Femur (tissue), 1 donor: ENCODE measurements at places on chromosomes 16 and 17.

DNA sequence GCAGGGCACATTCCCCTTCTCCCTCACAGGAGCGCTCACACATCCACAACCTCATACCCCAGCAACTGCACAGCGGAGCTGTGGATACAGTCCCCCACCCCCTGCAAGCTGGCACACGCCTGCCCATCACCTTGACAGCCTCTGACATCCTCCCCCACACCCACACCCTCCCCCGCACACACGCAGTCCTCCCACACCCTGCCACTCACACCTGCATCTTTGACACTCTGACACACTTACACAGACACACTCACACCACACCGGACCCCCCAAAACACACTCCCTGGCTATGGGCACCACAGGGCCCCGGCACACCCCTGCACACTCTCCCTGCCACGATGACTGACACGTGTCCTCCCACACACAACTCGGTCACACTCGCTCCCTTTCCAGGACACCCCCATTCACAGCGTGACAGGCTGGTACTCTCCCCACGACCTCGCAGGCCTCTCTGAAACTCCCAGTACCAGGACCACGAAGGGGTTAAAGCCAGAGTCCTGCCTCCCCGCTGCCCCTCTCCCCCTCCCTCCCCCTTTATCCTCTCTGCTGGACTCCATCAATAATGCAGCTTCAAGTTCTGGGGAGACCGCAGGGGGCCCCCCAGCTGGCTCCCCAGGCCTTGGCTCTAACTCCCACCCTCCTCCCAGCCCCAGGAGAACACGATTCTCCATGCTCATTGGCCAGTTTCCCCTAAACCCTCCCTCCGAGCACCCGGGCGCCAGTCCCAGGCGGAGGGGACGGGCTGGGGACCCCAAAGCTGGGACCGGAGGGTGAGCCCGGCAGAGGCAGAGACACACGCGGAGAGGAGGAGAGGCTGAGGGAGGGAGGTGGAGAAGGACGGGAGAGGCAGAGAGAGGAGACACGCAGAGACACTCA, at the start of gene PPP1R1B:
Gene PPP1R1B (plus strand): TSS at position 782 of the 876 bp plus-strand sequence. CDS start 441 bp downstream, outside the sequence.
- DNase-seq = no peak

DNA sequence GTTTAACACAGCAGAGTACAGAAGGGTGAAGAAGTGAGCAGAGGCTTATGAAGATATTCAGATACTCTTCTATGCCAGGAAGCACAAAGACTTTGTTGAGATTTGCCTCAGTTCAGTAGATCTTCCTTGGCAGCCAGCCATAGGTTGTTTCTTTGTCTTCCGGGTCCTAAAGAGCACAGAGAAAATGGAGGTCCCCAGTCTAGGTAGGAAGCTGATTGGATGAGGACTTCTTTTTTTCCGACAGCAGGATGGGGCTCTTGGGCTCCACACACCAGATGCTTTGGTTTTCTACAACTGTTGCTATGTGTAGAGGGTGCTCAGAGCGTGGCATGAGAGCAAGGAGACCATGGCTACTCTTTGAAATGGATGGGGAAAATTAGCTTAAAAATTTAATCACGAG, 8.3 kb upstream of the CDC6 start:
- no peak for DNase-seq

- no peak for DNase-seq
These were observed 794 bp downstream of the SMG6 start for GRCh38 chr17:2302778-2303203.

DNA sequence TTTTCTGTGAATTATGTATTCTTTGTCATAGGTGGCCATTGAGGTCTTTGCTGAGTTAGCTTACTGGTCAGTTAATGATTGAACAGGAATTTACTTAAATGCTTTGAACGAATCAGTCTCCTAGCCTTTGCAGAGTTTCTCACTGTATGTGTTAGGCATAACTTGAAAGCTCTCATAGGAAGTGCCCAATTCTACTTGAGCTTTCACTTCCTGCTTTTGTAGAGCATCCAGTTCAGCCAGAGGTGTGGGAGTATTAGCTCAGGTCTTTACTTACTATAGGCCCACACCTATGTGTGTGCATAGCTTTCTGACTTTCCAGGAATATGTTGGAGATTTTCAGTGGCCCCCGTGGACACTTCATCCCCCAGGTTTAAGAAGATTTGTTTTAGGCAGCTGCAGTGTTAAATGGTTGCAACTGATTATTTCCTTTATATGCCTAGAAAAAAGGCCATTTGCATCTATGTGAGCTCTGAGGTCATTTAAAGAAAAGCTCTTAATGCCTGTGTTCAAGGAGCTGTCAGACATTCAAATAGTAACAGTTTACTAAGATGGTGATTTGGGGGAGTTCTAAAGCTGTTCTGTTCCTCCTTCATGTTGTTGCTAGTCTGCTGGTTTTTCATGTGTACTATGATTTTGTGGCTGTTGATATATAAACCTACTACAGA, 62.3 kb downstream of the PHKB start:
- no peak for DNase-seq

- no peak for DNase-seq
These were observed 1393.3 kb downstream of the CDH8 start for GRCh38 chr16:60642956-60643355.

DNA sequence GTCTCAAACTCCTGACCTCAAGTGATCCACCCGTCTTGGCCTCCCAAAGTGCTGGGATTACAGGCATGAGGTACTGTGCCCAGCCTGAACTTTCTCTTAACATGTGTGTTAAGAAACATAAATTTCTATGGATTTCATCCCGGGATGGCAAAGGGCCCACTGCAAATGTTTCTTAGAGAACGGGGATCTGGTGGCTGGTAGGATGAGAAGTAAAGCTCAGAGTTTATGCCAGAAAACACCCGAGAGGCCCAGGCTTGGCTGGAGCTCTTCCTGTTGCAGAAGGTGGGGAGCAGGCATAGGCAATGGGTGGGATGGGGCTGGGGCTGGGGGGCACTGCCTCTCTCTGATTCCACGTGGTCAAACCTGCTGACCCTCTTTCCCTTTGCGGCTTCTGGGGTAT, 5.6 kb upstream of the CARHSP1 start:
- DNase-seq = peak; percentile 77

- DNase-seq = no peak
These were observed 100.5 kb downstream of the CYB561 start for GRCh38 chr17:63345611-63346010.

- no peak for DNase-seq
These were observed 35.4 kb downstream of the GINS2 start for GRCh38 chr16:85653290-85653891.

DNA sequence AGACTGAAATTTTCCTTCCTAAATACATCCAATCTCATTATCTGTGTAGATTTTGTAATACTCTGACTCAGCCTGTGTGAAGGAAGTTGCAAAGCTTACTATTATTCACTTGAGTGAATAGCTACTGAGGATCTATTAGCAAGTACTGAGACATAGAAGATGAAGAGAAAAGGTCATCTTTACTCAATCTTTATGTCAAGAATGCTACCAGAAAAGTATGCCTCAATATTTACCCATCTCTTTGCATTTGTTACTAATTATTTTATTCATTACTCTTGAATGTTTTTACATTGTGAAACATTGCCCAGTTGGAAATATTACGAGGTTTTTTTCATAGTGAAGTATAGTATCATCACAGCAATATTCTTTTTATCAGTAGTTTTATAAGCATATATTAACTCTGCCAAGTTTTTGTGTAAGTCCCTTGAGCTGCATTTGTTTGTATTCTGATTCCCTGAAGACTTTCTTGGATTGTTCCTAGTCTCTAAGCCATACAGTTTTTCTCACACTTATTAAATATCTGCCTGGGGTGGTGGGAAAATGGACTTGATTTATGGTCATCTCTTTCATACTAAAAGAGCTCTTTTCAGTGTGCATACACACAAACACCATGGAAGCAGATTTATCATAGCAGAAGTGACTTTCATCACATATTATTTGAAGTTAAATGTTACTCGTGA, 110.4 kb downstream of the MRTFB start:
- DNase-seq = no peak

GRCh38 chr17:81117672-81118198, 47.6 kb upstream of the PVALEF start:
- no peak for DNase-seq

GRCh38 chr17:79087428-79088143, 13.0 kb downstream of the ENGASE start:
- DNase-seq = peak; percentile 78

- no peak for DNase-seq
These were observed 216.1 kb downstream of the ENGASE start for GRCh38 chr17:79290726-79291125.

DNA sequence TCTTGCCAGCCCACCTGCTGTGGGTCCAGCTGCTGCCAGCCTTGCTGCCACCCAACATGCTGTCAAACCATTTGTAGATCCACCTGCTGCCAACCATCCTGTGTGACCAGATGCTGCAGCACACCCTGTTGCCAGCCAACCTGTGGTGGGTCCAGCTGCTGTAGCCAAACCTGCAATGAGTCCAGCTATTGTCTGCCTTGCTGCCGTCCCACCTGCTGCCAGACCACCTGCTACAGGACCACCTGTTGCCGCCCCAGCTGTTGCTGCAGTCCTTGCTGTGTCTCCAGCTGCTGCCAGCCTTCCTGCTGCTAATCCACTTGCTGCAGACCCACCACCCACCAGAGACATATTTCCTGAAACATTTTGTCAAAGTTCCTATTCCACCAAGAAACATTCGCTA, 641 bp downstream of the KRTAP9-1 start:
- no peak for DNase-seq

DNA sequence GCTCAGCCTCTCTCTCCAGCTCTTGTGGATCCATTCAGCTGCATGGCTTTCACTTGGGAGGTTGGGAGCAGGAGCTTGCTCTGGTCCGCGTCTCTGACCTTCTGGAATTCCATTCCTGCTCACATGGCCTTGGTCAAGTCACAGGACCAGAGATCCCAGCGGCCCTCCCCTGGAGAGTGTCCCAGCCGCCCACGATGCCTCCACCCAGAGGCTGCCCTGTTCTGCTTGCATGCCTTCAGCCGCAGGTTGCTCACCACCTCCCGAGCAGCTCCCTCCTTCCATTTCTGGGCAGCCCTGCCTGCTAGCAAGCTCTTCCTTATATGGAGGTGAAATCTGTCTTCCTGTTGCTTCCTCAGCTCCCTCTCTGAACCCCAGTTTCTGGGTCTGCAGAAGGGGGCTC, 32.6 kb downstream of the RAI1 start:
- DNase-seq = no peak

- DNase-seq = no peak
These were observed 85.7 kb downstream of the CDYL2 start for GRCh38 chr16:80718480-80719220.

GRCh38 chr17:15171167-15172047, 93.7 kb downstream of the PMP22 start:
- DNase-seq = peak; percentile 83

DNA sequence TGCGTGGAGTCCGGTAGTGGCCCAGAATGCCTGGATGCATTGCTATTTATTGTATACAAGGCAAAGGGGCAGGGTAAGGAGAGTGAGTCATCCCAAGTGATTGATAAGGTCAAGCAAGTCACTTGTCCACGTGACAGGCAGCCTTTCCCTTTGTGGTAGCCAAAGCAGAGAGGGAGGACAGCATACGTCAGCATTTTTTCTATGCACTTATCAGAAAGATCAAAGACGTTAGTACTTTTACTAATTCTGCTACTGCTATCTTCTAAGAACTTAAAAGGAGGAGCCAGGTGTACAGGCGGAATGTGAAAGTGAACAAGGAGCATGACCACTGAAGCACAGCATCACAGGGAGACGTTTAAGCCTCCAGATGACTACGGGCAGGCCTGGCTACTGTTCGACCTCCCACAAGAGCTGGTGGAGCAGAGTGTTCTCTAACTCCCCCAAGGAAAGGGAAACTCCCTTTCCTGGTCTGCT, 47.9 kb upstream of the ARL4D start:
- DNase-seq = no peak

DNA sequence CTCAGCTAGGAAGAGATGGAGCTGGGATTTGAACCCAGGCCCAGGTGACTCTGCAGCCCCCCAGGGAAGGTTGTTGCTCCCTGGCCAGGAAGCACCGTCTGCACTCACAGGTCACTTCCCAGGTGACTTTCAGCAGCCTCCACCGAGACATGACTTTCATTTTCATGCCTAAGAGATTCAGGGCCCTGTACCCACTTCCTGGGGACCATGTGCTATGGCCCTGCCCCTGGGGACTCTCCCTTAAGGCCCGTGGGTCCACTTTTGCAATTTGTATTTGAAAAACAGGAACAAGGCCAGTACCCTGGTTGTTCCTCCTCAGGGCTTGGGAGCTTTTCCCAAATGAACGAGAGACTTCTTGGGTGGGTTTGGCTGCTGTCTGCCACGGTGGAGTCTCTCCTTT, 191.0 kb downstream of the IRF8 start:
- no peak for DNase-seq

- DNase-seq = no peak
These were observed 51.2 kb downstream of the SYCE1L start for GRCh38 chr16:77250400-77250799.

GRCh38 chr16:74844041-74844980, 69.7 kb upstream of the FA2H start:
- no peak for DNase-seq

- DNase-seq = no peak
These were observed 4.2 kb downstream of the SHISA6 start for GRCh38 chr17:11245187-11245586.

DNA sequence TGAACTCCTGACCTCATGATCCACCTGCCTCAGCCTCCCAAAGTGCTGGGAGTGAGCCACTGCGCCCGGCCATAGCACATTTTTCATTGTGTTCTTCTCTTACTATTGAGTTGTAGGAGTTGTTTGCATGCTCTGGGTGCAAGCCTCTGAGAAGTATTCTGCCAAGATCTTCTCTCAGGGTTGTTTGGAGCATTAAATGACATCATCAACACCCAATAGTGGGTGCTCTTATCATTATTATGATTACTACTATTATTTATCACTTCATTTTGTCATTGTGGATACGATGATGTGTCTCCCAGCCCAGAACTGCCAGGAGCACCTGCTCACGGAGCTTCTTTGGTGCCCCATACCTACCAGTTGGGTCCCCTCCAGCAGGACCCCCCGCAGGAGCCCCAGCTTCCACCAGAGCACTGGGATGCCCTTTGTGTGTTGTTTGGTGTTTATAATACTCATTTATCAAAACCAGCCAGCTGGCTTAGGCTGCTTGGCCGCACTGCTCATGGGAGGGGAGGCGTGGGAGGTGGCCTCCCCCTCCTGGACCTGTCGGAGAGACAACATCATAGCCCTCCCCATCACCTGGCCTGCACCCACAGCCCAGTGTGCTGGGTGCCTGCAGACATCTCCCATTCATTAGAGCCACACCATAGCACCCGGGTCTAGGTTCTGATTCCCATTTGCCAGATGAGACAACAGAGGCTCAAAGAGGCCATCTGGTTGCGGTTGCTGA, 12.9 kb upstream of the MAP2K3 start:
- DNase-seq = no peak

DNA sequence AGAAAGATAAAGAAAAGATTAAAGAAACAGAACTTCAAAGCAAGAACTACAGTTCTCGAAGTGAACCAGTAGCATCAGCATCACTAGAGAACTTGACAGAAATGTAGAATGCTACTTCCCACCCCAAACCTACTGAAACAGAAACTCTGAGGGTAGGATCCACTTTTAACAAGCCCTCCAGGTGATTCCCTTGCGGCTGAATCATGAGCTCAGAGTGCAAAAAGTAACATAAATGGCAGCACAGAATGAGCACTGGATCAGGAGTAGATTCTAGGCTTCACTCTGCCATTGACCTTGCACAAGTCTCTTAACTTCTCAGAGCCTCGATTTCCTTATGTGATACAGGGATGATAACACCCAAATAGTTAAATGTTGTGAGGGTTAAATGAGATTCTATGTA, 5.8 kb downstream of the TOM1L2 start:
- no peak for DNase-seq

GRCh38 chr16:27638833-27639560, 89.1 kb downstream of the KATNIP start:
- no peak for DNase-seq
